ENCODE measurements at places on chromosomes 5 and 9.

DNA sequence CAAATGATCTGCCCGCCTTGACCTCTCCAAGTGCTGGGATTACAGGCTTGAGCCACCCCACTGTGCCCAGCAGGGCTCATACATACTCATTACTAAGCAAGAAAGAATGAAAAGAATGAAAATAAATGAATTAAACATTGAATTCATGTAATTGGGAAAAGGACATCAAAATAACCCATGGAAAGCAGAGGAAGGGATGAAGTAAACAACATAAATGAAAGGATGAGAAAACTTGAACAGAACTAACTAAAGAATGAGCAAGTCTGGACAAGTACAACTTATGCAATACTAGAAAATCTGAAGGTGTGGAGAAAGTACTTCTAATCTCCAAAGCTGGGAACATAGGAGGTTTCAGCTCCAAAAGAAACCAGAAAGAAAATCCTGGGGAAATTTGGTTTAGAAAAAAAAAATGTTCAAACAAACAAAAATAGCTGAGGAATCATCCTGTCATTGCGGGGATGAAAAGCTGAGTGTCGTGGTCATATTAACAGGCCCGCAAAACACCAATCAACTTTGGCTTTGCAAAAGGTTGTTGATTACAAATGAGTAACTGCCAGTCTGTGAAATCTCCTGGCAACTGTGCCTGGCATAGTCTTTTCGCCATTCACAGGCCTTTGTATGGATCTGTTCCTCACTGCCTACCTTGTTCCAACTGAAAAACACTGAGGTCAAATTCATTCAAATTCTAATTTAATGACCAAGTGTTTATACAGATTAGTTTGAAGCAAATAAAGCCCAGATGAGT is 2.3 kb upstream of the AK3 start:
- peak; percentile 87 for DNase-seq

DNA sequence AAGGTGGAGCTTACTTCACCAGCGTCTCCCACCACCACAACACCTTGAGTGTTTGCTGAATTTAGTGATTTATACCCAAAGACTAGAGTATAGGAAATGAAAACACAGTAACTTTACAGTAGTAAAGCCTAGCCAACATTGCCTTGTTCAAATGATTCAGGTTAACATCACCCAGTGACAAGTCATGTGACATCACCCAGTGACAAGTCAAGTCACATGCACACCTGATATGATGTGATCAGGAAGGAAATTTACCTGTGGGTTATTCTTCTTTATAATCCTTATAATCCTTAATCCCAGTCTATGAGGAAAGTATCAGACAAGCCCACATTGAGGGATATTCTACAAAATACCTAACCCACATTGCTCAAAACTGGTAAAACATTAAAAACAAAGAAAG is 545.6 kb upstream of the MEF2C start:
- no peak for DNase-seq

DNA sequence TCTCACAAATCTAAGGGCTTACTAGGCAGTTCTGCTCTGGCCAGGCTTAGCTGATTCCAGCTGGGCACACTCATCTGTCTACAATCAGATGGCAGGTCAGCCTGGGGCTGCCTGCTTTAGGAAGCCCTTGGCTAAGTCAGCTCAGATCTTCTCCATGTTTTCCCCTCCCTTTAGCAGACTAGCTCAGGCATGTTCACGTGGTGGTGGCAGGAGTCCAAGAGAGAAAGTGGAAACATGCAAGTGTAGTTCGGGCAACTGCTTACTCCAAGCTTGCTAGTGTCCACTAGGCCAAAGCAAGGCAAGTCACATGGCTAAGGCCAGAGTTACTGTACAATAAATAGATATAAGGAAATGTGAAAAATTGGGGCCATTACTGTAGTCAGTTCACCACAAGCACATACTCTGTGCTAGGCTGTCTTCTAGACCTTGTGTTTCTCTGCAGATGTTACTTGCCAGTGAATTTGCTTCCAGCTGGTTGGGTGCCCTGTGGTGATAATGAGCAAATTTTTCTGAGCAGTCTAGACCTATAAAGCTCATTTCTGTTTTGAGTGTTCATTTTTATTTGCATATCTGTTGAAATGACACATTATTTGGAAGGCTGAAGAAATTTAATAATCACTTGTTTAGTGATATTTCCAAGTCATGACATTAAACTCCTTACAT is 38.3 kb downstream of the RECK start:
- DNase-seq = peak; percentile 80

GRCh38 chr5:93904917-93905316 is 163.5 kb upstream of the POU5F2 start:
- DNase-seq = no peak

GRCh38 chr5:151463137-151464029 is 16.0 kb downstream of the SLC36A1 start:
- no peak for DNase-seq

DNA sequence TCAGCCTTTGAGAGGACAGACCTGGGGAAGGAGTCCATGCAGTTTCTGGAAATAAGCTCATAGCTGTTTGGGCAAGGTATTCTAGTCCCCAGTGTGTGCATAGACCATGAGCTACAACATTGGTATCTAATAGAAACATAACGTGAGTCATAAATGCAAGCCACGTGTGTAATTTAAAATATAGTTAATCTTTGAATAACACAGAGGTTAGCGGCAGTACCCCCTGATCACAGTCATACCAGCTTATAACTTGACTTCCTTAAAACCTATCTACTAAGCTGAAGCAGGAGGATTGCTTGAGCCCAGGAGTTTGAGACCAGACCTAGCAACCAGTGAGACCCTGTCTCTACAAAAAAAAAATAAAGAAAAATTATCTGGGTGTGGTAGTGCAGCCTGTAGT is 46.4 kb upstream of the CPEB4 start:
- no peak for DNase-seq

DNA sequence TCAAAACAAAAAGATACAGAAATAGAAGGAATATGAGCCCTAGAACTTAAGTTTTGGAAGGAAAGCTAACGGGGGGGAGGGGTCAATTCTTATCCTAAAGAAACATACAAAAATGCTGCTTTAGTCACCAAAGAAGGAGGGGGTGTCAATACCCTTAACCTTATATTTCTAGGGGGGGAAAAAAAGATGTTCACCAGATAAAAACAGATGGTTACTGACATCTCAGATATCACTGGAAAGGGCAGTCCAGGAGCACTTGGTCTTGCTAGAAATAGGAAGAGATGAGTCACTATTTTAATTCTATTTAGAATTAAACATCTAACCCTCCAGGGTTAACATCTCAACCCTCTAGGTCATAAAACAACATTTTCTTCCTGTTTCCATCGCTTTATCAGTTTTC is 1.7 kb downstream of the DIAPH1 start:
- no peak for DNase-seq

DNA sequence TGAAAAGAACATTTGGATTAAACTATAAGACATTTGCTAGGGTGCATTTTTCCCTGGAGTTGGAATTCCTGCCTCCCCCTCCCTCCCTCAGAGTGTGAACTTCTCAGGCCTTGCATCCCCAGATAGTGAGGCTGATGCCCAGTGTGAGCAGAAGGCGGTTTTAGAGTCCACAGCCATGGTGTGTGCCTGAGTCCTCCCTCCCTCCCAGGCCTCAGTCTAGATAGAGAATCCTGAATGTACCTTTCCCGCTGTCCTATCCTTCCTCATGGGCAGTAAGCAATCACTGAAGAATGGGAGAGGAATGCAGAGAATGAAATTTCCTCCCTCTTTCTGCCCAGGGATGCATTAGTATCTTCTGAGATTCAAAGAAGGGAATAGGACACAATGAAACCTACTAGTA is 108.5 kb downstream of the RASGRF2 start:
- DNase-seq = no peak

GRCh38 chr5:78509145-78509865 is 139.3 kb downstream of the LHFPL2 start:
- DNase-seq = no peak

DNA sequence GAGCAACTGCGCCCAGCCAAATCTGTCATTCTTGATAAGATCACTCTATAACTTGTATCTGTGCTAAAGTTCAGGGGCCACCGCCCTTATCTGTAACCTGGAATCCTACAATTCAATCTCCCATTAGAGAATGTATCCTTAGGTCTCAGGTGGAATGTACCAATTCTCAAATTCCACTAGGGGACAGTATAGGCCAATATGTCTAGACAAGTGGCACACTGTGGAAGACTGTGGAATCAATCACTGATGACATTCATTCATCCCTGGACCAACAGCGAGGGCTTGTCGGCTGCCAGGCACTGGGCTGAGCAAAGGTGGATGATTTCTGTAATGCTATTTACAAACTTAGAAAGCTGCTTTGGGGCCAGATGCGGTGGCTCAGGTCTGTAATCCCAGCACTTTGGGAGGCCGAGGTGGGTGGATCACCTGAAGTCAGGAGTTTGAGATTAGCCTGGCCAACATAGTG is 28.7 kb upstream of the MEGF9 start:
- DNase-seq = peak; percentile 57

GRCh38 chr9:29282121-29282520 is 1708.8 kb upstream of the C9orf72 start:
- DNase-seq = peak; percentile 4

DNA sequence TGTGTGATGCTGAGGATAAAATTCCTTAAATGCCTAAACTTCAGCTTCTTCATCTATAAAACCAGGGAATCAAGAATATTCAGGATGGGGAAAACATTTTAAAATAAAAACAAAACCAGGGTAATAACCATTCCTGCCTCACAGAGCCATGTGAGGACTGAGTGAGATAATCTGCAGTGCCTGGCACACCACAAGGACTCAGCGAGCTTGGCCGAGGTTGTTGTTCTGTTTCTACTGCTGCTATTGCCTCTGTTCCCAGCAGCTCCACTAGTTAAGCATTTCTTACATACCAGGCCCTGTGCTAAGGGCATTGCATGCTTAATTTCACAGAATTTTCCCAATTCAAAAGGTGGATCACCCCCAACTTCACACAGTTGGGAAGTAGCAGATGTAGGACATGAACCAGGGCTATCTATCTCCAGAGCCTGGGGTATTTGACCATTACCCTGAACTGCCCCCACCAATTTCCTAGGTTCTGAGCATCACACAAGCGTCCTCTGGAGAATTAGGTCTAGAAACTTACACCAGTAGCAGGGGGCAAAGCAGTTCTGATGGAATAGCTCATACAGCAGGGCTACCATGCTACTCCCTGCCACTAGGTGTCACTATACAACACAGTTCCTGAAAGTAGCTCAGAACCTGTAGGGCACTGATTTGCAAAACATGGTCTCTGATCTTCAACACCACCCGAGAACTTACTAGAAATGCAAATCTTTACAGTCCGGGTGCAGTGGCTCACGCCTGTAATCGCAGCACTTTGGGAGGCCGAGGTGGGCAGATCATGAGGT is 74.3 kb downstream of the LRSAM1 start:
- DNase-seq = peak; percentile 49

- DNase-seq = peak; percentile 47
These were observed 1.4 kb downstream of the OTULIN start for GRCh38 chr5:14665949-14666348.

GRCh38 chr5:171432076-171432475 is 12.6 kb downstream of the FGF18 start:
- no peak for DNase-seq

GRCh38 chr9:101311758-101312420 is 72.9 kb downstream of the BAAT start:
- DNase-seq = peak; percentile 79

- DNase-seq = no peak
These were observed 411.9 kb upstream of the ARRDC3 start for GRCh38 chr5:91794856-91795548.

- no peak for DNase-seq
These were observed 108.6 kb downstream of the PHF2 start for GRCh38 chr9:93684806-93685543.

- DNase-seq = peak; percentile 86
These were observed 49.6 kb upstream of the PSD2 start for GRCh38 chr5:139745800-139746690.

- DNase-seq = no peak
These were observed 2.1 kb downstream of the ZNF608 start for GRCh38 chr5:124744170-124744971.

- peak; percentile 60 for DNase-seq
These were observed 210.9 kb downstream of the FRMD3 start for GRCh38 chr9:83327323-83327722.

GRCh38 chr5:38265546-38266179 is 7.3 kb downstream of the EGFLAM start:
- peak; percentile 36 for DNase-seq

DNA sequence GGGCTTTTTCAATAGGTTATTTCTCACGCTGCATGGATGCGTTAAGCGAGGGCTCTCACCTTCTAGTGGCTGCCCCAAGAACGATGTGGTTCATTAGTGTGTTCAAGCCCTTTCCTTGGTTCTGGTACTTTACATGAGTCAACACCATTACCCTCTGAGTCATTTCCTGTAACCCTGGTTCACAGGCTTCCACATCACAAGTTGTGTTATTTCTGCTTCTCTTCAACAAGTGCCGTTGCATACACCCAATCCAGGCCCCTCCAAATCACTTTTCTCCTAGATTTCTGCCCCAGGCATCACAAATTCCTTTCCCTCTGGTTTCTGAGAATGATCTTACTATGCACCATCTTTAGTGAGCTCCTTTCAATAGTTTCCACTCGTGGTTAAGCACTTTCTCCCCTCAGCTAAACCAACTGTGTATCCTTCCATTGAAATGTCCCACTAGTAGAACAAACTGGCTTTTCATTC is 69.5 kb upstream of the RAD23B start:
- DNase-seq = peak; percentile 100

GRCh38 chr5:40367255-40367654 is 312.5 kb upstream of the PTGER4 start:
- DNase-seq = no peak

- peak; percentile 81 for DNase-seq
These were observed 302.9 kb upstream of the PAPPA start for GRCh38 chr9:115850548-115851304.

GRCh38 chr9:28464481-28465216 is 891.4 kb upstream of the C9orf72 start:
- DNase-seq = no peak

GRCh38 chr5:139808481-139809330 is 13.1 kb downstream of the PSD2 start:
- DNase-seq = no peak

GRCh38 chr5:166117072-166118066 is 2174.1 kb upstream of the WWC1 start:
- no peak for DNase-seq

- DNase-seq = no peak
These were observed 205.8 kb downstream of the DEPDC1B start for GRCh38 chr5:60494144-60494543.

- DNase-seq = peak; percentile 13
These were observed 616.3 kb downstream of the EBF1 start for GRCh38 chr5:158483281-158483860.

DNA sequence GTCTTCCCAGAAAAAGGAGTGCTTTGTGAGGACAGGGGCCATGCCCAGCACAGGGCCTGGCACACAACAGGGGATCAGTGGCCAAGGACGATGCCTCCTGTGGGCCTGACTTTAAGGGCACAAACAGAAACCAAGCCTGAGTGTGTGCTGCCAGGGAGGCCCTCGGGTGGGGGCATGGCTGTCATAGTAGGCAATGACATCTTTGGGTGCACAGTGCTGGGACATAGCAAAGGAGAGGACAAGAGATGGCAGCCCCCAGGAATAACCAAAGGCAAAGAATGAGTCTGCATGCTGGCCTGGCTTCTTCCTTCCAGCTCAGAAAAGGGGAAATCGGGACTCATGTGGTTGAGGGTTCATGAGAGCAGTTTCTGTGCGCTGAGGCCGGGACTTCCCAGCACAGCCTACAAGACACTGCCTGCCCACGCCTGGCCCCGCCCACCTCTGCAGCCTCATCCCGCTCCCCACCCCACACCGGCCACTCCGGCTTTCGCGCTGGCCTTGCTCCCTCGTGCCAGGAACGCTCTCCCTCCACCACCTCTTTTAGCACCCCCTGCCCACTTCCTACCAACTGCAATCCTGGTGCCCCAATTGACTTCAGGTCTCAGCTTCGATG is 13.8 kb upstream of the LHX2 start:
- DNase-seq = peak; percentile 22

Measured in renal cortical epithelial cell (primary cell).